Stimulated activated CD4-positive, alpha-beta T cell treated with anti-CD3 and anti-CD28 coated beads, Interleukin-2, amount 100 ng/mL, for 48 hours (primary cell): ENCODE measurements at places on chromosomes 16 and 17.

- DNase-seq = no peak
Observed at GRCh38 chr17:10127819-10128425, 70.5 kb downstream of the GAS7 start.

DNA sequence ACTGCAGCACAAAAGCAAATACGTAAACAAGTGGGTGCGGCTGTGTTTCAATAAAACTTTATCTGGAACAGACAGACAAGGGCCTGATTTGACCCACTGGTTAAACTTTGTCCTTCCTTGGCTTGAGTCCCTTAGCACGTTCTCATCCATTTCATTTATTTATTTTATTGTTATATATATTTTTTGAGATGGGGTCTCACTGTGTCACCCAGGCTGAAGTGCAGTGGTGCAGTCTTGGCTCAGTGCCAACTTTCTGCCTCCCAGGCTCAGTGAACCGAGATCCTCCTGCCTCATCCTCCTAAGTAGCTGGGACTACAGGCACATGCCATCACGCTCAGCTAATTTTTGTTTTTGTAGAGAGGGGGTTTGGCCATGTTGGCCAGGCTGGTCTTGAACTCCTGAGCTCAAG lies 64.3 kb downstream of the MYH11 start:
- DNase-seq = no peak

GRCh38 chr17:42850954-42851353 lies at the start of gene AOC3:
Gene AOC3, plus strand, starts transcription at chr17:42851199. Its CDS starts 145 bp downstream, at chr17:42851344.
- DNase-seq = no peak

GRCh38 chr16:9362050-9362449 lies 270.6 kb downstream of the HAPSTR1 start:
- DNase-seq = no peak

DNA sequence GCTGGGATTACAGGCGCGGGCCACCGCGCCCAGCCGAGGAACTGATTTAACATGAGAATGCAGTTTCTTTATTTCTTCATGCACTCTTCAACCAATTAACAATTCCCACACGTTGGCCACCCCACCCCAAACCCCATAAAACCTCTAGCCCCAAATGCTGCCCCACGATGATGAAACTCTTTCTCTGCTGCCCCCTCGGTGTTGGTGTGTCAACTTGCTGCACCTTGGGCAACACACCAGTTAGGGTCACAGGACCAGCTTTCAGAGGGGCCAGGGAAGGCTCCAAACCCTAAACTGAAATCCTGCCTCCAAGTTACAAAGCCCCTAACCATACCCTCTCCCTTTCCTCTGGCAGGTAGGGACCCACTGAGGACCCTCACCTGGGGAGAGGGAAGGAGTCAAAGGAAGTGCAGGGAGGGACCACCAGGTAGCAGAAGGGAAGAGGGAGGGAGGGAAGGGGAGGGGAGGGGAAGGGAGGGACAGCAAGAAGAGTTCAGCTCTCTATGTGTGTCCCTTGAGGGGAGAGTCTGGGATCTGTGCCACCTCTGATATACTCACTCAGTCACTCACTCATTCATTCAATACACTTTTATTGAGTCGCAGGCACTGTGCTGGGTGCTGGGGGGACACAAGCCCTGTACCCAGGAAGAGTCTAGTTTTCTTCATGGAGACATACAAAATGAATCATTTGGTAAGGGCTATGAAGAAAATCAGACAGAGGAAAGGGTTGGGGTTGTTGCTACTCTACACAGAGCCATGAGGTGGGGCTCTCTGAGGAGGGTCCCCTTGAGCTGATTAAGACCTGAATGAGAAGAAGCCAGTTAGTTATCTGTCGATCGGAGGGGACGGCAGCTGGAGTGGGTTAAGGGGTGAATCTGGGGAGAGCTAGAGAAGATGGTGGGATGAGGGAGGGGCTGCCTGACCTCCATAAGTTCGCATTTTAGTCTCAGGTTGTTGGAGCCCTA lies 3.9 kb downstream of the PLXDC1 start:
- DNase-seq = no peak

- DNase-seq = peak; percentile 72
Observed at GRCh38 chr17:27651411-27652345, 20.7 kb downstream of the LGALS9 start.

DNA sequence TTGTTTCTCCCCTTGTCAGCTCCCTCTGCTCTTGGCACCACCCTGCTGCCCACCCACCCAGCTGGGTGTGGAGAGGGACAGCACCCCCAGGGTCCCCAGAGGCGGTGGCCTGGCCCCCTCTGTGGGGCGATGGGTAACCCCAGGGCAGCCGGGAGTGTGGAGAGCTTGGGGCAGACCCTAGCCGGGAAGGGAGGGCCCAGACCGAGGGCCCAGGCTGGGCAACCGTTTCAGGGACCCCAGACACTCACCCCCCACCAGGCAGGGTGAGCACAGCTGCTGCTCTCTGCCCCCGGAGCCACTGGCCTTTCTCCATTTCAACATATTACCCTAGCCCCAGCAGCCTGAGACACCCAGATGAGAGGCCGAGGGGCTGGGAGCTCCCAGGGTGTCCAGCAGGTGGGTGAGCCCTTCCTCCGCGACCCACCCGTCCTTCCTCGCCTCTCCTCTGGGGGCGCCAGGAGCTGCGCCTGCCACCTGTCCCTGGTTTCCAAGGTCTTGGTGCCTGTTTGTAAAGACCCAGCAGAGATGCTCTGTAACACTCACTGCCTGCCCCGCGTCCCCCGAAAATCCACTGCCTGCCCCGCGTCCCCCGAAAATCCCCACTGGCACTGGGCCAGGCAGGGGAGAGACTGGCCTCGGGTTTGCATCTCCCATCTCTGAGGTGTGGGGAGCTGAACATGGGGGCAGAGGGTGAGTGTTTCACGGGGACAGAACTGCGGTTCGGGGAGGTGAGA lies 45.4 kb downstream of the BAHCC1 start:
- DNase-seq = no peak

DNA sequence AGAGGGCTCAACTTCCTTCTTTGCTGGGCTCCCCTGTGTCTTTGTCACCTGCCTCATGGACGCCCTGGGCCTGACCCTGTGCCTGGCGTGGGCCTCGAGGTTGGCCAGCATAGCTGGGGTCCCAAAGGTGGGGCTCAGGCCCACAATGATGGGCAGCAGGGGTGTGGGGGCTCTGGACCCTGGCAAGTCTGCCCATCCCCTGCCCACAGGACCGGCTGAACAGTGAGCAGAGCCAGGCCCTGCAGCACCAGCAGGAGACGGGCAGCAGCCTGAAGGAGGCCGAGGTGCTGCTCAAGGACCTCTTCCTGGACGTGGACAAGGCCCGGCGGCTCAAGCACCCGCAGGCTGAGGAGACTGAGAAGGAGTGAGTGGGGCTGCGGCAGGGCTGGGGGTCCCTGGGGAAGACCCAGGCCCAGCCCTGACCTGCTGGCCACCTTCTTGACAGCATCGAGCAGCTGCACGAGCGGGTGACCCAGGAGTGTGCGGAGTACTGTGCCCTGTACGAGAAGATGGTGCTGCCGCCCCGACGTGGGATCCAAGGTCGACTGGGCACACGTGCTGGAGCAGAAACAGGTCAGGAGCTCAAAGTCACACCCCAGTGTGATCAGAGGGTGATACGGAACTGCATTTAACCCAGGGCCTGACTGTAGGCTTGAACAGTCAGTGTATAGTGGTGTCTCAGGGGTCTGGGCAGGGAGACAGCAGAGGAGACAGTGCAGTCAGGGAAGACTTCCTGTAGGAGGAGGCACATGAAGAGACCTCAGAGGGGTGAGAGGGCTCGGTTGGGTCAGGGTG lies 3.8 kb downstream of the EVPLL start:
- no peak for DNase-seq

- DNase-seq = no peak
Observed at GRCh38 chr16:73057291-73058210, 9.6 kb upstream of the ZFHX3 start.

DNA sequence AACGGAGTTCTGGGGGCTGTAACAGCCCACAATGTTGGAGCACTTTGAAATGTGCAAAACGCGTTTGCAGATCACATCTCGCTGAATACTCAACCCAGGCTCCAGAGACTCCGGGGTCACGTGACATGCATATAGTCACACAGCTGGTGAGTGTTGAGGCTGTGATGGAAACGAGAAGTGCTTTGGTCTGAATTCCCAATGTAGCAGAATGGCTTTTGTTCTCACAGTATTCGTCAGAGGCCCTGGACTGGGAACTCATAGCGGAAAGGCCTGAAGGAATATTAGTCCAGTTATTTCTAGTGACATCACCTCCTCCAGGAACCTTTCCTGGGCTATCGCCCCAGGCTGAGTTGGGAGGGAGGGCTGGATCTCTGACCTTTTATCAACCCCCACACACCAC lies 95.8 kb upstream of the CRHR1 start:
- DNase-seq = no peak
